Thymus (tissue), 14 donors: ENCODE measurements at places on chromosomes 7 and 10. TPM values are rescaled to one million over a fixed set of nuclear protein-coding genes. Genes with fewer than 3 reads are reported as not detected.

The HGF gene
- polyA plus RNA-seq, result 1.2 TPM

The PTPRN2 gene
- 1.9 TPM for polyA plus RNA-seq

The LYZL2 gene
- not detected for polyA plus RNA-seq

The SFTPA1 gene
- polyA plus RNA-seq, result 6.4 TPM

The TET1 gene
- polyA plus RNA-seq, result 0.82 TPM

The TAS2R41 gene
- polyA plus RNA-seq, result 0.02 TPM

The METTL27 gene
- polyA plus RNA-seq, result 1.3 TPM

The IGFBP3 gene
- polyA plus RNA-seq, result 96.0 TPM

The PGAM1 gene
- 104 TPM for polyA plus RNA-seq

The TDRD1 gene
- 0.07 TPM for polyA plus RNA-seq

The ZNF503 gene
- polyA plus RNA-seq, result 7.7 TPM

The TBL2 gene
- 16.1 TPM for polyA plus RNA-seq

The GBX1 gene
- 0.07 TPM for polyA plus RNA-seq

The DPY19L1 gene
- 5.5 TPM for polyA plus RNA-seq

The SLIT1 gene
- polyA plus RNA-seq, result 1.0 TPM

The RBP4 gene
- 3.1 TPM for polyA plus RNA-seq

The TMEM225B gene
- 2.8 TPM for polyA plus RNA-seq

The CCT6A gene
- polyA plus RNA-seq, result 198 TPM

The FAM25C gene
- not detected for polyA plus RNA-seq

The CYP3A5 gene
- 20.8 TPM for polyA plus RNA-seq

The GTPBP10 gene
- 38.6 TPM for polyA plus RNA-seq

The EIF4H gene
- polyA plus RNA-seq, result 157 TPM

The AMPH gene
- 1.3 TPM for polyA plus RNA-seq

The ZNF438 gene
- 10.2 TPM for polyA plus RNA-seq

The GET4 gene
- polyA plus RNA-seq, result 84.7 TPM

The CTAGE4 gene
- polyA plus RNA-seq, result 0.62 TPM
